ENCODE measurements at places on chromosomes 6 and 20. TPM values are rescaled to one million over a fixed set of nuclear protein-coding genes. Genes with fewer than 3 reads are reported as not detected.

COL9A3 gene
- 0.35 TPM for total RNA-seq

HECA gene
- total RNA-seq = 15.6 TPM

METTL24 gene
- total RNA-seq = not detected

TTPAL gene
- total RNA-seq = 11.5 TPM

OR14J1 gene
- not detected for total RNA-seq

F13A1 gene
- total RNA-seq = not detected

SIM1 gene
- total RNA-seq = 5.6 TPM

SMLR1 gene
- not detected for total RNA-seq

Data from renal cortical epithelial cell (primary cell).